H54 (cell line): ENCODE measurements at places on chromosomes 11 and 22.

DNA sequence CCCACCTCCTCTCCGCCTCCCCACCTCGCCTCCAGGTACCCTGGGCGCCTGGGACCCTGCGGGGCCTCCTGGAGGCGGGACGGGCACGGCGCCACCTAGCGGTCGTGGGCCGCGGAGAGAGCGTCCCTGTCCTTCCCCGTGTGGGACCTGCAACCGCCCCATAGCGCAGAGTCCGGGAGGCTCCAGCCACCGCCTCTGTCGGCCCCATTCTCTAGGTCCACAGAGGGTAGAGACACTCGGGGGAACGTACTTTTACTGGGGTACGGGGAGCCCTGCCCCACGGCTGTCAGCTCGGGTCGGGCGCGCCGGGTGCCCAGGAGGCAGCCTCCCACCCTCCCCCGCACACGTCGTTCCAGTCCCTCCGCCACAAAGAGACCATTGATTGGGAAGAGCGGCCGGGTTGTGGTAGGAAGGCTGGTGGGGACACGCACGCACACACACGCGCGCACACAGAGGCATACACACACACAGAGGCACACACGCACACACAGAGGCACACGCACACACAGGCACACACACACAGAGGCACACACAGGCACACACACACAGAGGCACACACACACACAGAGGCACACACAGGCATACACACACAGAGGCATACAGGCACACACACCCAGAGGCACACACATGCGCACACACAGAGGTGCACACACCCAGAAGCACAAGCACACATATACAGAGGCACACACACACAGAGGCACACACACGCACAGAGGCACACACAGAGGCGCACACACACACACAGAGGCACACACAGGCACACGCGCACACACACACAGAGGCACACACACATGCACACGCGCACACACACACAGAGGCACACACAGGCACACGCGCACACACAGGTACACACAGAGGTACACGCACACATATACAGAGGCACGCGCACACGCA, 12.6 kb upstream of the NECTIN1 start:
- DNase-seq = peak; percentile 37

- no peak for DNase-seq
Observed at GRCh38 chr11:34344410-34344767, 13.4 kb downstream of the ABTB2 start.

DNA sequence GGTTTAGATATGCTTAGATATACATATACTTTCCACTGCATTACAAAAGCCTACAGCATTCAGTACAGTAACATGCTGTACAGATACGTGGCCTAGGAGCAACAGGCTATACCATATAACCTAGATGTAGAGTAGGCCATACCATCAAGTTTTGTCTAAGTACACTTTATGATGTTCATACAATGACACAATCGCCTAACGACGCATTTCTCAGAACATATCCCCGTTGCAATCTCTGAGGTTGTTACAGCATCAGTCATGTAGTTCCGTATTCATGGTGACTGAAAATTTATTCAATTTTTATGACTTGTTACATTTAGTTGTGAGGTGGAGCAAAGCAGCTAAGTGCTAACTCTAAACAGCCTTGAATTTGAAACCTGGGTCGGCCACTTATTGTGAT, 6.7 kb downstream of the ZBTB44 start:
- DNase-seq = no peak

DNA sequence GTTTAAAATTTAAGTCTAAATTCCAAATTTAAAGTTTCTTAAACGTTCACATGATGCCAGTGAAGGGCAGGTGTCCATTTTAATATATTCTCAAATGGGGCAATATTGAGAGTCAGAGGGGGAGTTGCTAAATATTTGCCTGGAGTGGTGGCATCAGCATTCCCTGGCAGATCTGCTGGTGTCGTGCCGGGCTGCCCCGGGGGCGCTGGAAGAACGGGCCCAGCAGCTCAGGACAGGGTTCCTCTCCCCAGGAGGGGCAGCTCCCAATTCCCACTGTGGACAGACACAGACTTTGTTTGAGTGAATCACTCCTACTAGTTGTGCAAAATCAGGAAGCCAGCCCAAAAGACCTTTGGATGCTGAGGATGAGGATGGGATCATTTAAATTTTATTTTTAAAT, 468.7 kb upstream of the B3GAT1 start:
- no peak for DNase-seq

GRCh38 chr11:81995889-81996288, 737.8 kb downstream of the FAM181B start:
- DNase-seq = no peak

DNA sequence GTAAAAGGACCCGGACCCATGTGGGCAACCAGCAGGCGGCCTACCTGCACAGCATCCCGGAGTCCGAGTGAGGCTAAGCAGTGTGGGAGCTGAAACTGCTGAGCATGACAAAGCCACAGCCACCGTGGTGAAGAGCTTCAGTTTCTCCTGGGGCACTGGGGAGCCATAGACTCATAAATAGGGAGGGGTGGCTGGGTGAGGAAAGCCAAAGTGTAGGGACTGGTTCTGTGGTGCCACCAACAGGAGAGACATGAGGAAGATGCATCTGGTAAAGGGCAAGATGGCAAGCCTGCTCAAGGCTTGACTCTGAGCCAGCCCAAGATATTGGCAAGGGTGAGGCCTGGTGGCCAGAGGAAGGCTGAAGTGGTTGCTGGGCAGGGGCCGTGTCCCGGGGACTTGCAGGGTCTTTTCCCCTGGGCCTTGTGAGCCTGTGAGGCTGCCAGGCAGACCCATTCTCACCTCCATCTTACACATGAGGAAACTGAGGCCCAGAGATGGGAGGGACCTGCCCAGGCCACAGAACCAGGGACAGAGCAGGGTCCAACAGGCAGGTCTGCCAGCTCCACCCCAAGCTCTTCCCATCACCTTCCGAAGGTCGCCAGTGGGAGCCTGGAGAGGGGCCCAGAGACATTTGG, 30.4 kb downstream of the CYTH4 start:
- no peak for DNase-seq

- DNase-seq = no peak
Observed at GRCh38 chr11:79813551-79813950, 372.7 kb upstream of the TENM4 start.

DNA sequence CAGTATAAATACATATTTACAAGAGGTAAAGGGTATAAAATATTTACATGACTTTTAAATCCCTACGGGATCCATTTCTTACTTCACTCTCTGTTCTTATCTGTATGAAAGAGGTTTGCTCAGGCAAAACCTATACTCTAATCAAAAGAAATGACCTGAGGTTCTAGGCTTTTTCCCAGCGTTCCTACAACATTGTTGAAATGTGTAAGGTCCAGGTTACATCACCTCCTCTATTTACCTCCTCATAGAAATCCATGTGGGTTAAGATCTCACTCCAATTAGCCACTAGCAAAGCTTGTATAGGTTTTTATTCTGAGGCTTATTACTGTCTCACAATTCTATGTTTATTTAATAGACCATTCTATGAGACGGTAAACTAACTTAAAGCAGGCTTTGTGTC, 12.0 kb upstream of the OR51L1 start:
- no peak for DNase-seq

DNA sequence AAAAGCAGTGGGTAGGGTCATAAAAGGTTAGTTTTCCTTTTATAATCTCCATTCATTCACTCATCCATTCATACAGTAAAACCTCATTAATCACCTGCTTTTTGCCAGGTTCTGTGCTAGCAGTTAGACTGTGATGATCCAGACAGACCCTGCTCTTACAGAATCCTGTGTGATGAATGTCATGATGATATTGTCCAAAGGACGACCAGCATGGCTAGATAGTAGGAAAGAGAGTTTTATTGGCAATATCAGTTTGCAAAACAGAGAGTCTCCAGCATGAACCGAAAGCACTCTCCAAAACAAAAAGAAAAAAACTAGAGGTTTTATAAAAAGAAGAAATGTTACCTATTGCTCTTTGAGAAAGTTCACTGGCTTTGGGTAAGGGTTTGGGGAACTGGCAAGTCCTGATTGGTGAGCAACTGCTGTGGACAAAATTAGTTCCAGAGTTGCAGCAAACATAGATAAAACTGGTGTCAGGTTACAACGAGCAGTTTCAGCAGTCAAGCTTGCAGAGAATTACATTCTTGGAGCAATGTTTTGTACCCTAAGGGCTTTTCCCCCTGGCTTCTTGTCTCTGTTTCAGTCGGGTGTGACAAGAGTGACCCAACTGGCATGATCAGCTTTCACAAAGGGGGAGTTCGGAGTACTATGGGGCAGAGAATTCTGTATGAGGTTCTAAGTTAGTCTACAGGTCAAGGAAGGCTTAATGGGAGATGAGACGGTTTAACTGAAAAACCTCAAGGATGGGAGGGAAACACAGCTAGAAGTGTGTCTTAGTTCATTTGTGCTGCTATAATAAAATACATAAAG, 58.3 kb downstream of the HSD17B12 start:
- DNase-seq = no peak

DNA sequence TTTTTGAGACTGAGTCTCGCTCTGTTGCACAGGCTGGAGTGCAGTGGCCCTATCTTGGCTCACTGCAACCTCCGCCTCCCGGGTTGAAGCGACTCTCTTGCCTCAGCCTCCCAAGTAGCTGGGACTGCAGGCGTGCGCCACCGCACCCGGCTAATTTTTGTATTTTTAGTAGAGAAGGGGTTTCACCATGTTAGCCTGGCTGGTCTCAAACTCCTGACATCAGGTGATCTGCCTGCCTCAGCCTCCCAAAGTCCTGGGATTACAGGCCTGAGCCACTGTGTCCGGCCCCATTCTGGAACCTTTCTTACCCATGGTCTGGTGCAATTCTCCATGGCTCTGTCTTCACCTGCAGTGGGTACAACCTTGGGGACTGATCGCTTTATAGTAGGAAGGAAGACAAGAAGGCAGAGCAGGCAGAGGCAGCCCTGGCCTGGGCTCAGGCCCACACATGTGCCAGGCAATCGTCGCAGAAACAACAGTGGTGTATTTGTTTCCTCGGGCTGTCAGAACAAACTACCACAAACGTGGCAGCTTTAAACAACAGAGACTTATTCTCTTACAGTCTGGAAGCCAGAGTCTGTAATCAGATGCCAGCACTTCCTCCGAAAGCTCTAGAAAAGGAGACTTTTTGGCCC, 4.0 kb upstream of the PTGDR2 start:
- no peak for DNase-seq

DNA sequence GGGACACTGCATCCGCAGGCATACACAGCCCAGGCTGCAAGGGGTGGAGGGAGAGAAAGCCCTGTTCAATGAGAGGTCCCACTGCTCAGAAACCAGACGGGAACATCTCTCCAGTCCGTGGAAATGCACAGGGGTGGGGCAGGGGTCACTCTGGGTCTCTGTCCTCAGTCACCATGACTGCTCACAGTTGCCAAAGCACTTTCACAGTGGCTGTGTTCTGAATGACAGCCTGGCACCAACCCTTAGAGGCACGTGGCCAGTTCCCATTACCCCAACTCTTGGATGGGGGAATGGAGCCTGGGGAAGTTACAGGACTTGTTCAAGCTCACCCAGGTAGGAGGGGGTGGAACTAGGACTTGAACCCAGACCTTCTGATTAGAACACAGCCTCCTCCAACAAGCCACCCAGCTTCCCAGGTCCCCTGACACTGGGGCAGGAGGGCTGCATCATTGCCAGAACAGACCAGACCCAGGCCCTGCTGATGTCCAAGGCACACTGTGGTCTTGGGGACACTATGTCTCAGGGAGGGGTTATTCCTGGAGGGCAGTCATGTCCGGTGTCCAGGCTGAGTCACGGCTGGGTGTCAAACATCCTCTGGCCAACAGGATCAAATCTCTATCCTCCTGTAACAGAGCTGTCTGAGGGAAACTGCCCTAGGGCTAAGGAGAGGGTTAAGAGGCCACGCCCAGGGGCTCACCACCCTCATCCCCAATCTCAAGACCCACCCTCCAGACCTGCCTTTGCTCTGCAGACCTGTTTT, 8.2 kb downstream of the ZNF70 start:
- no peak for DNase-seq

GRCh38 chr22:35611891-35612576, 5.1 kb downstream of the MB start:
- no peak for DNase-seq

- no peak for DNase-seq
Observed at GRCh38 chr22:19110646-19111045, 11.6 kb downstream of the DGCR2 start.

GRCh38 chr11:59259047-59259446, 46.3 kb upstream of the MPEG1 start:
- DNase-seq = no peak

- no peak for DNase-seq
Observed at GRCh38 chr11:94656968-94657367, 89.8 kb downstream of the PIWIL4 start.

- no peak for DNase-seq
Observed at GRCh38 chr11:120096369-120097191, 41.3 kb downstream of the TRIM29 start.
